SHP77 treated with DMSO at 0.1 percent for 48 hours (cell line): ENCODE measurements at places on chromosomes 1 and 21.
A peak's percentile ranks its signal among the peaks of the same experiment; 100 is the strongest.

- DNase-seq, result no peak
These were observed 30.1 kb upstream of the VASH2 start for GRCh38 chr1:212920246-212920645.

- no peak for DNase-seq
These were observed 18.5 kb upstream of the ZNF648 start for GRCh38 chr1:182080040-182080439.

- peak; percentile 77 for DNase-seq
These were observed at the start of gene TOR3A for GRCh38 chr1:179081687-179082332. TSS of gene TOR3A (plus strand) at chr1:179082070. CDS start at chr1:179082129, 59 bp downstream.

DNA sequence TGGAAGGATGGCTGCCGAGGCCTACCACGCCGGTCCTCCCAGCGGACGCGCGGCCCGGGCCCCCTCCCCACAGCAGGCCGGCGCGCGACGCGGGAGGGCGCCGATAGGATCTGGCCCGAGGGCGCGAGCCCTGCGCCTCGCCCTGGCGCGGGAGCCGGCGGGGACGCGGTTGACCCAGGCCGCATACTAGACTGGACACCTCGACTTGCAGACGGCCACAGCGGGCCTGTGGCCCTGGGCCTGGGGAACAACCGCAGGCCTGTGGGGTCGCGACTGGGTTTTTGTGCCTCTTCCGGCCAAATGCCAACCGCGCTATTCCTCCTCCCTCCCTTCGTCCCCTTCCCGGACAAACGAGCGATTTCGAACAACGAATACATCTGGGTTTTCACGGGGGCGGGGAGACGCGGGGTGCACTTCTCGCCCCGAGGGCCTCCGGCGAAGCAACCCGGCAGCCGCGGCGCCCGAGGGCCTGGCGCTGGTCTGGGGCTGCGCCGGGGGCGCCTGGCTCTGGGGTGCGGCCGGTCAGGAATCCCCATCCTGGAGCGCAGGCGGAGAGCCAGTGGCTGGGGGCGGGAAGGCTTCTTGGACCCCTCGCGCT is 2.4 kb downstream of the NHLH2 start:
- no peak for DNase-seq

GRCh38 chr1:92310185-92310597 is 11.3 kb downstream of the RPAP2 start:
- DNase-seq, result peak; percentile 35

GRCh38 chr1:194503209-194503608 is 1316.8 kb upstream of the B3GALT2 start:
- DNase-seq, result no peak

- DNase-seq, result no peak
These were observed 47.4 kb downstream of the CAPZB start for GRCh38 chr1:19437891-19438294.

DNA sequence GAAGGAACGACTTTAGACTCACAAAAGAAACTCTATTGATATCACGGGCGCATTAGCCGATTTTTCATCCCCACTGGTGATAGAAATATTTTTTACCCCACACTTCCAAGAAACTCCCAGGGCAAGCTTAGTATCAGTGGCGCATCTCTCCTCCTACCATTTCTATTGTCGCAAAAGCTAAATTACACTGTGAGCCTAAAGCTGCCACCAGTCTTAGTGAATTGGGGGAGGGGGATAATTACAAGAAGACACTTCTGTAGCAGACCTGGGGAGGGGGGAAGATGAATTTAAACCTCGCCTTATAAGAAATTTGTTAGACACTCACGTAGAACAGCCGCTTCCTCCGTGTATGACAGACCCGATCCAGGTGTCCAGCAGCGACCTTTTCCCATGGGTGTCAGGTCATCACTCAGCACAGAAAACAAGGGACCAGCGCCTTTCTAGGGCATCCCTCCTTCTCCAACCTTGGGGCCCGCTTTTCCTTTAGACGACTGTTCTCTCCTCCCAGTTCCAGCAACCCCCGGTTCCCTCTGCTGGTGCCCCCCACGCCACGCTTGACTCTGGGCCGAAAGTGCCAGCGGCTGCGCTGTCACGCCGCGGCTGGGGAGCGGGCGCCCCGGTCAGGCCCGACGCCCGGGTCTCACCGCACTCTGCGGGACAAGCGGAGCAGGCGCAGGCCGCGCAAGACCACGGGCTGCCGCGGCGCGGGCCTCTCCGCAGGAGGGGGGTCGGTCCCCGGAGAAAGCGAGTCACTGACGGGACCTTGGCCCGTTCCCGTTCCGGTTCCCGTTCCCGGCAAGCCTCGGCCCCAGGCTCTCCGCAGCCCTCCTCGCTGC is 821 bp downstream of the PHC2 start:
- no peak for DNase-seq

DNA sequence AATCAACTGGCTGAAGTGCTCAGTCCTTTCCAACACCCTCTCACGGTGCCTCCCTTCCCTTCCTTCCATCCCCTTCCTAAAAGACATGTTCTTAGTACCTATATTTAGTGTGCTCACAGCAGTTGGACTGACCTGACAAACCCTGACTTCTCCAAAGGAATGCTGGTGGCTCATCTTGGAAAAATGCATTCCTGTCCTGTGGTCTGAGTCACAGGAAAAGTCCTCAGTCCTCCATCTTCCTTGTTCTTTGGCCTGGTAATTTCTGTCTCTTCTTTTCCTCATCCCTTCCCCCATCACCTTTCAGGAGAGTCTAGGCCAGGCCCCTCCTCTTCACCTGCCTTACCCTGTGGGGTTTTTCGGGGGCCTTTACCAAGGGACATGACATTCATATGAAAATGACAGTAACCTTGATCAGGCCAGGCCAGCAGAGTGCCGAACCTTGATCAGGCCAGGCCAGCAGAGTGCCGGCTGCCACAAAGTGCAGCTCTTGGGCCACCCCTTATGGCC is 7.2 kb downstream of the ATP1B1 start:
- no peak for DNase-seq

- peak; percentile 76 for DNase-seq
These were observed 9.8 kb upstream of the MDM4 start for GRCh38 chr1:204506201-204506968.

DNA sequence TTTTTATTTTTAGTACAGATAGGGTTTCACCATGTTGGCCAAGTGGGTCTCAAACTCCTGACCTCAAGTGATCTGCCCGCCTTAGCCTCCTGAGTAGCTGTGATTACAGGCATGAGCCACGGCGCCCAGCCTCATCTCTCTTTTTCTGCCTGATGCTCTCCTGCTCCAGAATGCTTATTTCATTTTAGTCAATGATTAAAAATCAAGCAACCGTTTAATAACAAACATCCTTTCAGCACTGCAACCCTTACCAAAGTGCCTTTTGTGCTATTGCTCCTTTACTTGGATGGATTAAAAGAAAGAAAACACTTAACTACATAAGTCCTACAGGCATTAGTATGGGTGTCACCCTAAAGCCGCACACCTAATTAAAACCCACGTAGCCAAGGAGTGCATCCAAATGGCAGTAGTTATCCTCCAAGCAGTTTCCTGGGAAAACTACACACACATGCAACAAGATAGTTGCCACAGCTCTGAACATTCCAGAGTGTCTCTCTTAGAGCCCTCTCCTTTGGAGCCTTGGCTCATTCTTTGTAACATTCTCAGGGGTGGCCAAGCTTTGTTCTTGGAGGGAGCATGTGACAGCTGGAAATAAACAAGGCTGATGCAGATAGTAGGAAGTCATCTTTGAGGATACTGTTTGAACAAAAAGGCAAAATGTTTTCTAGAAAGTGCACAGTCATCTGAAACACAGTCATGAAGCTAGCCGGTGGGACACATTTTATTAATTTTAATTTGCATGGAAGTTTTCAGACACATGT is 51.2 kb downstream of the KCNJ15 start:
- DNase-seq, result no peak

- DNase-seq, result no peak
These were observed 21.8 kb upstream of the SRP9 start for GRCh38 chr1:225755671-225756319.

- no peak for DNase-seq
These were observed 340.2 kb upstream of the ADAMTS5 start for GRCh38 chr21:27306791-27307775.

DNA sequence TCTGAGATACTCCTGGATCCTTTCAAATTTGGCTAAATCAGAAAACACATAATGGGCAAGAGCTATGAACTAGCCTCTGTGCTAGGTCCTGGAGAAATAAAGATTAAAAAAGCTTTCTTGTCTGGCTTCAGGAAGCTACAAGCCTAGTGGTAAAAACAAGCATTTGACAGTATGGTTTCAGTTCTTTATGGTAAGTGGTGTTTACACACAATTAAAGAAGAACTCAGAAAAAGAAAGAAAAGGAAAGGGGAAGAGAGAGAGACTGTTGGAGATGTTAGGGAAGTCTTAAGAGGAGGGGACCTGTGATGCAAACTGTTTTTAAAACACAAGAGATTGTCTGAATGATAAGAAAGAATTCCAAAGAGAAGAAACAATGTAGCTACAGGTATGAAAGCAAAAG is 1.8 kb downstream of the OR10J1 start:
- DNase-seq, result no peak

- no peak for DNase-seq
These were observed 256.5 kb upstream of the TMEM51 start for GRCh38 chr1:14897080-14897449.

GRCh38 chr1:84506729-84507453 is 510 bp upstream of the GNG5 start:
- no peak for DNase-seq

DNA sequence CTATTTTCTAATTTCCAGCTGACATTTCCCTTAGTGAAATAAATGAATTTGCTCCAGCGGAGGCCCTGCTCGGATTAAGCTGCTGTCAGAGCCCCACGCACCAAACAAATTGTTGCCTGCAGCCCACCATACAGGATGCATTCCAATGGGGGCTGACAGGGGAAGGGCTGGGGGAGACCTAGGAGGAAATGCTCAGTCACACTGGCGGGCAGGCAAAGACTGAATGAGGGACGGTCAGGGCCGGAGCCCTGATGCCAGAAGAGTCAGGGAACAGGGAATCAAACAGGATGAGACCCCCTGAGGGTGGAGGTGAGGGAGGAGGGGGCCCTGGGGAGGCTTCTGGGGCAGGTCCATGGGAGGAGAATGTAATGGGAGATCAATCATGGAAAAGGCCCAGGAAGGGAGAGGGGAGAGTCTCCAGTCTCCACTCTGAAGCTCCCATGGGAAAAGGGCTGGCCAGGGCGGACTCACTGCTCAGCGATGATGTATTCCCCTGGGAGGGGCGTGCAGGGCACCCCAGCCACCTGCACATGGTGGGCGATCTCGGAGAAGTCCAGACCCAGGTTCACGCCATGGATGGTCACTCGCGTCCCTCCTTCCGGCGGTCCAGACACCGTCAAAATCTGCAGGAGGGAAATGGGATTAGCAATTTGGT is 149.4 kb upstream of the CD34 start:
- DNase-seq, result no peak

GRCh38 chr1:244047621-244048255 is 3.3 kb upstream of the ZBTB18 start:
- no peak for DNase-seq

DNA sequence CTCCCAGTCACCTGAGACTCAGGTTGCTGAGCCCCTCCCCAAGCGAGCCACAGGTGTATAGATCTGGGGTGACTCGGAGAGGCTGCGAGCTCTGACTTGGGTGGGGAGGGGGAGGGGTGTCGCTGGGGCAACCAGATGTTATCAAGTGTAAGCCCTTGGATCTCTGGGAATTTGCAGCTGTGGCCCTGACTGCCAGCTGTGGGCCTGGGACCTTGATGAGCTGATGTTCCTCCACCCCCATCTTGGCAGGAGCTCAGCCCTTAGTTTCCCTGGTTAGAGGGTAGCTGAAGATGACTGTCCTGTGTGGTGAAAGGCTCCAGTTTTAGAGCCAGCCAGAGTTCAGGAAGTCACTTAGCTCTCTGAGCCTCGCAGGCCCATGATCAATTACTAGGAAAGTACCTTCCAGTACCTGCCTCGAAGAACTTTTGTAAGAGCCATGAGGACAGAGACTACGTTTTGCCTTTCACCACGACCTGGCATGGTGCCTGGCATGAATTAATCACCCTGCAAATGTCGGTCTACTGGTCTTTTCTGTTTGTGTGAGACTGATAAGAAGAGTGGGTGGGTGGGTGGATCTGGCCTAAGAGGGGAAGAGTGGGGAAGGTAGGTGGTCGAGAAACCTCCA is 55.8 kb downstream of the YARS1 start:
- DNase-seq, result no peak

DNA sequence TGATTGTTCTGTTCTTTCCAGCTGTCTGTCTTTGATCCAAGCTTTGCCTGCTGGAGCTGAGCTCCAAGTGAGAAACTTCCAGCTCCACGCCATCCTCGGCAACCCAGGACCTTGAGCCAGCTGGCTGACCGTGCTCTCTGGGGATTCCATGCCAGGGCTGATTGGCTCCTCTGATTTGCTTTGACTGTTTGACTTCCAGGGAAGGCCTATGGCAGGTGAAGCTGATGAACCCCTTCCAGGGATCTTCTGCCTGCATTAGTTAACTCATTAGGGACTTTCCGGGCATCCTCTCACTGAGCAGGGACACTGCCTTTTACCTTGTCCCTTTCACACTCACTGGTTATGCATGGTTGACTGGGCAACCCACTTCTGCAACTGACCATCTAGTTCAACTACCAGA is 406.1 kb downstream of the RPS6KC1 start:
- no peak for DNase-seq

- DNase-seq, result no peak
These were observed 40.1 kb upstream of the RD3 start for GRCh38 chr1:211532088-211532444.

- no peak for DNase-seq
These were observed 4.5 kb downstream of the ZBED6 start for GRCh38 chr1:203799971-203800370.

- no peak for DNase-seq
These were observed 62.4 kb upstream of the TTLL7 start for GRCh38 chr1:84061336-84061735.

GRCh38 chr1:180698580-180698979 is 66.8 kb downstream of the XPR1 start:
- no peak for DNase-seq

GRCh38 chr1:11169202-11169601 is 20.0 kb upstream of the ANGPTL7 start:
- no peak for DNase-seq

DNA sequence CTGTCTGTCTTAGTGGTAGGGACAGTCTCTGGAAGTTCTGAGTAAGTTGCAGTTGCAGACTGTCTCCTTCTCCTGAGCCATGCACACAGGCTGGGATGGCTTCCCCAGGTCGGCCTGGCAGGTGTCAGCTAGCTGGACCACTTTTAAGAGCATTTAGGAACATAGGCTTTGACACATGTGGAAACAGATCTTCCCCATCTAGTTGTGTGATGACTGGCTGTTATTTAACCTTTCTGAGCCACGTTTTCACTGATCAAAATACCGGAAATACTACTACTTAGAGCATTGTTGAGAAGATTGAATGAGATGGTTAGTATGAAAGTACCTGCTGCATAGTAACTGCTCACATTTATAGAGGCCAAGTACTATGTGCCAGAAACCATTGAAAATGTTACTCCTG is 6.2 kb upstream of the MAPKAPK2 start:
- no peak for DNase-seq

- peak; percentile 1 for DNase-seq
These were observed 108.0 kb downstream of the TAS1R2 start for GRCh38 chr1:18751425-18751824.

DNA sequence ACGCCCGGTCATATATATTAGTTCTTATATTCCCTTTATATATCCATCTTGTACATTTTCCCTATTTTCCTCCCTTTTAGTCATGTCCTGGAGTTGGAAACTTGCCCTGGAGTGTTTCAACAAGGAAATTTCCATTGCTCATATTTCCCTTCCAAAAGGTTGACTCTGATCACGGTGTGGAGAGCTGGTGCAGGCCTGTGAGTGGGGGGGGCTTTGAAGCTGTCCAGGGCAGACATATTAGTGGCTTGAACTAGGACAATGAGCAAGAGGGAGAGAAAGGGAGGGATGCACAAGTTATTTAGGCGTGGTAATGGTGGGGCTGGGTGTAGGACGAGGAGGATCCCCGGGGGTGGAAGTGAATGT is 30.4 kb upstream of the TMEM61 start:
- peak; percentile 71 for DNase-seq
